Kidney (tissue), 22 donors: ENCODE measurements at places on chromosomes 13 and 19.

GRCh38 chr13:49584771-49585182 is 581 bp downstream of the RCBTB1 start:
- DNase-seq, result peak; percentile 44

GRCh38 chr13:64866331-64866730 is 2363.8 kb downstream of the PCDH9 start:
- no peak for DNase-seq

DNA sequence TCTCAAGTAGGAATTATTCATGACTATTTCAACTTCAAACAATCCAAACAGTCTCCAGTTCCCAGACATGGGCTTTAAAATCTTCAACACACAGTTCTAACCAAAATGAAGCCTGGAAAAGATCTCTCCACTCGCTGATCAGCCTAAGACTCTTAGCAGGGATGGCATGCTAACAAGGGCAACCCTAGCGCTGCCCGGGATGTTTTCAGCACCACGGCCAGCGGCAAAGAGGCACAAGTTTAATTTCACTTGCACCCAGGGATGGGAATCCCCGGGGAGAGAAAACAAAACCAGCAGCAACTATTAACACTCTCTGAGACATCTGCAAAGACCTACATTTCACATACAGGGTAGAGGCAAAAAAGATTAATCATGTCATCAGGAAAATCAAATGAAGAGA is 43.0 kb downstream of the CACNA1A start:
- no peak for DNase-seq

DNA sequence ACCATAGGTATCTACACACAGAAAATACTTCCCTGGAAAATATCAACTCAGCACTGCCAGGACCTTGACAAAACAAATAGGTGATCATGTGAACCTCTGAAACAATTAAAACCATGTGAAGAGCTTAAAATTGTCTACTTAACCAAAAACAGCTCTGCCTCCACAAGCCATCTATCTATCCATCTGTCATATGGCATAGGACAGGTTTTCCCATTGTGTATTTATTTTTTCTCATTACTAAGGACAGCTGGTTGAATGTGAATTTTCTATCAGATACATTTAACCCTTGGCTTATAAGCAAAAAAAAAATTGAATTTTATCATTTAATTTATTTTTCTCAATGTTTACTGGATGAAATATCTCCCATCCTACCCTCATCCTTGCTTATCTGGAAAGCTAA is 279.5 kb downstream of the PCDH9 start:
- no peak for DNase-seq

DNA sequence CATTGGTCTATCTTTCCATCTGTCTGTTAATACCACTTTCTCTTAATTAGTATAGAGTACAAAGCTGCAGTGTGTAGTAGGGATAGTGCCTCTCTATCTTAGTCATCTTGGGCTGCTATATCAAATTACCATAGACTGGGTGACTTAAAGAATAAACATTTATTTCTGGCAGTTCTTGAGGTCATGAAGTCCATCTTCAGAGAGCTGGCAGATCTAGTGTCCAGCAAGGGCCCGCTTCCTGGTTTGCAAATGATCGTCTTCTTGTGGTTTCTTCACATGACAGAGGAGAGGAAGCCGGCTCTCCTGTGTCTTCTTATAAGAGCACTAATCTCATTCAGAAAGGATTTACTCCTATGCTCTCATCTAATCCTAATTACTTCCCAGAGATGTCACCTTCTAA is 6.1 kb downstream of the ZNF700 start:
- no peak for DNase-seq

- DNase-seq, result peak; percentile 75
Observed at GRCh38 chr19:41321600-41322270, 11.8 kb downstream of the CCDC97 start.

- DNase-seq, result no peak
Observed at GRCh38 chr13:48775804-48776203, 122.1 kb downstream of the CYSLTR2 start.

- peak; percentile 70 for DNase-seq
Observed at GRCh38 chr13:109700176-109700575, 86.2 kb downstream of the IRS2 start.

- no peak for DNase-seq
Observed at GRCh38 chr13:29936051-29936813, 85.8 kb upstream of the UBL3 start.

- no peak for DNase-seq
Observed at GRCh38 chr13:41039746-41040145, 20.6 kb upstream of the ELF1 start.

- DNase-seq, result no peak
Observed at GRCh38 chr13:86830046-86830445, 841.1 kb upstream of the SLITRK5 start.

DNA sequence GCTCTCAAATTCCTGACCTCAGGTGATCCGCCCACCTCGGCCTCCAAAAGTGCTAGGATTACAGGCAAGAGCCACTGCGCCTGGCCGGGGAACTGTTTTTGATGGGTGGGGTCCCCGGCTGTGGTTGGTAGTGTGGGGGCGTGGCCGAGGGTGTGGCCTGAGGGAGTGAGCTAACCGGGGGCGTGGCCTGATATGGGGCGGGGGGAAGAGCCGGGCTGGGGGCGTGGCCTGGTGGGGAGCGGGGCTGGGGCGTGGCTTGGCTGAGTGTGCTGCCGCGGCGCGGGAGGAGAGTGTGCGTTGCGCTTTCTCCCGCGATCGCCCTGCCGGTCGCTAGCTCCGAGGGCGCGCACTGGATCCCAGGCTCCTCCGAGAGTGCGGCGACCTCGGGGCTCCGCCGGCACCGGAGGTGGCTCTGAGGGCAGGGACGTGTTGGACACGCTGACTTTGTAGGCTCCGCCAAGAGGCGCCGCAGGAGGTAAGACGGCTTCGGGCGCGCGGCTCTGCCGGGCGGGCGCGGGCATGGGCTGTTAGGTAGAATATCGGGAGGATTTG is at the start of gene SPATA13:
Gene SPATA13, plus strand, starts transcription at position 263 of the 552 bp plus-strand sequence. CDS start 62,210 bp downstream, outside the sequence.
- peak; percentile 97 for DNase-seq

- DNase-seq, result no peak
Observed at GRCh38 chr13:40611004-40611403, 55.4 kb downstream of the FOXO1 start.

DNA sequence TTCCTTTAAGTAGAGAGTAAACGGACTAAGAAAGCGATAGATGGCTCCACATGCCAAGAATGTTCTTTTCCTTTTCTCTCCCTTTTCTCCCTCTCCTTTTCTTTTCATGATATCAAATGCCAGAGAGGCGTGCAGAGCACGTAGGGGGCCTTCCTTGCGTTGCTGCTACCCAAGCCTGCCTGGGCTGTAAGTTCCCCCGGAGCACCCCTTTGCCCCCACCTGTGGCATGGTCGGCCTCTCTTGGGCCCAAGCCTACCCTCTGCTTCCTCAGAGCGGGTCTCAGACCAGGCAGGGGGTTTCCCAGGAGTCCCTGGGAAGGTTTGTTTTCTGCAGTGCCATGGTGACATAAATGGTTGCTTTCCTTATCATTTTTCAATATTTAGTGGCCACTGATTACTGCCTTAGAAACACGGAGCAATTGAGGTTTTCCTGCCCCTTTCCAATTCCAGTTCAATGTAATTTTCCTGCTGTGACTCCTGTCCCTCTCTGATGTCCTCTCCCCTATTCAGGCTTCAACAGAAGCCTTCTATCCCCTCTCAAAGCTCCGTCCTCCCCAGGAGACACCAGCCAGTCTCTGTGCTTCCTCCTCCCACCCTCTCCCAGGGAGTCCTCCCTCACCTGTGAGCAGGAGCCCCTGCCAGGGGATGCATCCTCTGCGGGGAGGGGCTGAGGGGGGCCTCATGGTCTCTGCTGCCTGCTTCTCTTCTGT is 22.6 kb upstream of the CD177 start:
- DNase-seq, result no peak

DNA sequence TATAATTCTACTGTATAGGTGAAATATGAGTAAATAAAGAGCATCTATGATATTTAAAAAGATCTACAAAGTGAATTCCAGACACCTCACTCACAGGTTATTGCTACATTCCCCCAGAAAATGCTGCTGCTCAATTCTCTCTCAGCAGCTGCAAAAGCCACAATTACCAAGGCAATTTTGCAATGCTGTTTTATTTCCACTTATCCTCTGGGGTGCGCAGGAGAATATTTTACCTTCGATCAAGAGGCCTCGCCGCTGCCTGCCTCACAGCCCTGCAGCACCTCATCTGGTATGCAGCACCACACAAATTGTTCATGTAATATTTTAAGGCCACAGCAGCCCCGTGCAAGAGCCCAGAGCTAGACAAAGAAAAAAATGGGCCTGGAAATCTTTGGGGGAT is 333.2 kb downstream of the DNAJC15 start:
- no peak for DNase-seq

- DNase-seq, result no peak
Observed at GRCh38 chr19:42394751-42395150, 4.7 kb upstream of the CNFN start.

- no peak for DNase-seq
Observed at GRCh38 chr13:113631341-113632095, 26.5 kb downstream of the ATP4B start.

DNA sequence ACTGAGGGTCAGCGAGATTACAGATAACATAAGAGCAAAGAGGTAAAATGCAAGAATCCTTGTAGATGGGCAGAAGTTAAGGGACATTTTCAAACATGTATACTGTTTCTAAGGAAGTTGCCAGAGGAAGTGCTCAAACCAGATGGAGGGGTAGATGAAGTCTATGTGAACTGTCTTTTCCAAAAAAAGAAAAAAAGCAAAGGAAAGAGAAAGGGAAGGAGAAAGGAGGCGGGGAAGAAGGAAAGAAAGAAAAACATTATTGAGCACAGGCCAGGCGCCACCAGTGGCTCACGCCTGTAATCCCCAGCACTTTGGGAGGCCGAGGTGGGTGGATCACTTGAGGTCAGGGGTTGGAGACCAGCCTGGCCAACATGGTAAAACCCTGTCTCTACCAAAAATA is 5.3 kb downstream of the DMAC2 start:
- no peak for DNase-seq

DNA sequence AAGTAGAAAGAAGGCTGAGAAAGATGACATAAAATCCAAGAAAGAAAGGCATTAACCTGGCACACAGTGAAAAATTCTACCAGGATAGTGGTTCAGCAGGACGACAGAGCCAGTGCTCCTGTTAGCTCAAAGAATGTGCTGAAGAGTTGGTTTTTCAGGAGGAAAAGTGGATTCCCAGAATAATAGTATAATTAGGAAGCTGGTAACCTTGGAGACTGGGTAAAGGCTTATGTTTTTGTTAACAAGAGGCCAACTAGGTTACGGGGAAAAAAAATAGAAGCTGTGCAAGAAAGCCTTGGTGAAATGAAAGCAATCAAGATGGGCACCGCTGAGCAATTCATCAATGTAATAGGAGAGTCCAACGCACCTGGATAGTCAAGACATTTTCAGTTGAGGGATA is 54.7 kb downstream of the SLC15A1 start:
- no peak for DNase-seq

DNA sequence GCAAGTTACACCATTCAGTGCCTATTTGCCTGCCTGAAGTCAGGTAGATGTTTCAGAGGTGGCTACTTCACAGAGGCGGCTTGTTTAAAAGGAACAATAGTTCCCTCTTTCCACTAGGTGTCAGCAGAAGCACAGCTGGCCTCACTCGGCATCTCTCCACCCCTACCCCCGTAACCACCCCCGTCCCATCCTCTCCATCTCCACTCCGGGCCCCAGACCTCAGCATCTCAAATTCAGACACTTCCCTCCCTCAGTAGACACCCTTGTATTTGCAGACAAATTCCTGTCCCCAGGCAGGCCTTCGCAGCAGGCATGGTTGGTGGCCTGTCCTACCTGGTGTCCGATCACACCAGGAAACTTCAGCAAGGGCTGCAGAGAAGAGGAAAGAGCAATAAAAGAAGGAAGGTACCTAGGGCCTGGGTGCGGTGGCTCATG is 9.1 kb upstream of the DPP9 start:
- peak; percentile 68 for DNase-seq

- no peak for DNase-seq
Observed at GRCh38 chr13:34863360-34864135, 78.5 kb upstream of the NBEA start.

GRCh38 chr19:4061178-4061682 is 5.5 kb downstream of the ZBTB7A start:
- peak; percentile 62 for DNase-seq
